ENCODE measurements at places on chromosomes 12 and 14.

DNA sequence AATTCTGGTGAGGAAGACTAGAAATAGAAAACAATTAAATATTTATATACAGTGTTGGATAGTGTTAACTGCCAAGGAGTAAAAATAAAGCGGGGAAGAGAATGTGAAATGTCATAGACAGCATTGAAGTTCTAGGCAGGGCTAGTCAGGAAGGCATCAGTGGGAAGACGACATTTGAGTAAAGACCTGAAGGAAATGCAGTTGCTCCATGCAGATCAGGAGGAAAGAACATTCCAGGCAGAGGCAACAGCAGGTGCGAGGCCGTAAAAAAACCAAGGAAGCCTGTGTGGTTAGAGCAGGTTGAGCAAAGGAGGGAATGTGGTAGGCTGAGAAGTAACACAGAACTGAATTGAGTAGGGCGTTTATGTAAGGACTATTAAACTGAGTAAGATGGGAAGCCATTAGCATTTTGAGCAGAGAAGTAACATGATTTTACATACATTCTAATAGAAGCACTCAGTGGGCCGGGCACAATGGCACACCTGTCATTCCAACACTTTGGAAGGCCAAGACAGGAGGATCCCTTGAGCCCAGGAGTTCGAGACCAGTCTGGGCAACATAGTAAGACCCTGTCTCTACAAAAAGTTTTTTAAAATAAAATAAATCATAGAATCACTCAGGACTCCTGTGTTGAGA, 14.9 kb downstream of the SLC35E3 start:
- no peak for DNase-seq

DNA sequence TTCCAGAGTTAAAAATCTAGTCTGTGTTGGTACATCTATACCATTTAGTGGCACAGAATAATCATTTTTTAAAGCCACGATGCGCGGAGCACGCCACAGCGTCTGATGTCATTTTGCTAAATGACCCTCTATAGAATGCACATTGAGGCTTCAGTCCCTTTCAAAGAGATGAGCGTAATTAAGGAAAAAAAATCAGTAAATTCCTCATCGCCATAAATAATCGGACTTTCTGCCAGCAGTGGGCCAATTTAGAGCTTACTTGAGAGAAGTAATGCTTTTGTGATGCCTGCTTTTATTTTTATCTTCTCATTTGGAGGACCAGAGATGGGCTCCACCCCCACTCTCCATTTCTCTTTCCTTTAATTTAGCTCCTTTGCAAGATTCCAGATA, 4.0 kb downstream of the ASCL1 start:
- no peak for DNase-seq

DNA sequence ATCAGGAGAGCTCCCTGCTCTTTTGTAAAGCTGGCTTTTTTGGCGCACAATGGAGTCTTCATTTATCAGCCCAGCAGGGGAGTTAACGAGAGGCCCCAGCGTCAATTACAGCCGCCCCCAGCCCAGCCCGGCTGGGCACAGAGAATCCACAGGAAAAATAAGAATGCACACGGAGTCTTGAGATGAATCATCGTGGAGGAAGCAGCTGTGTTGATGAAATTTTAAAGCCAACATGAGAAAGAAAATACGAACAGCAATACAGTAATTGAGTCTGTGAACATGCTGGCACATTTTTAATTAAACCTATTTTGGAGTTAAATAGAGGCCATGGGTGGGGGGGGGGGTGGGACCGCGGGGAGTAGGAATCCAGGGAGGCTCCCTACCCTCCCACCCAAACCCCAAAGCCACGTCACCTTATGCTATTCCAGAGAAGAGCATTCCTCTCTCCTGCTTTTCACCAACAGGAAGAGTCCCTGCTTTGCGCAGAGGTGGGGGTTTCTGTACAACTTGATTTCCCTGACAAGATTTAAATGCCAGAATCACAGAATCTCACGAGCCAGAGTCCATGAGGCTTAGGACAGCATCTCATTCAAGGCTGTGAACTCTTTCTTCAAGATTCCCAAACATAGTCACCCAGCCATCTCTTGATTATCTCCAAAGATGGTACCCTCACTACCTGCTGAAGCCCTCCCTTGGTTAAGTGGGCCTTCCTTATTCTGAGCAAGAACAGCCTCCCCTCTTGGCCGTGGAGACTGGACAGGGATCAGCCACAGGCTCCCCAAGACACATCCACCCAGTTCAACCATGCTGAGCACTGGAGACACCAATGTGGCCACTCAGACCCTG, 50.3 kb downstream of the CCNK start:
- peak; percentile 75 for DNase-seq

DNA sequence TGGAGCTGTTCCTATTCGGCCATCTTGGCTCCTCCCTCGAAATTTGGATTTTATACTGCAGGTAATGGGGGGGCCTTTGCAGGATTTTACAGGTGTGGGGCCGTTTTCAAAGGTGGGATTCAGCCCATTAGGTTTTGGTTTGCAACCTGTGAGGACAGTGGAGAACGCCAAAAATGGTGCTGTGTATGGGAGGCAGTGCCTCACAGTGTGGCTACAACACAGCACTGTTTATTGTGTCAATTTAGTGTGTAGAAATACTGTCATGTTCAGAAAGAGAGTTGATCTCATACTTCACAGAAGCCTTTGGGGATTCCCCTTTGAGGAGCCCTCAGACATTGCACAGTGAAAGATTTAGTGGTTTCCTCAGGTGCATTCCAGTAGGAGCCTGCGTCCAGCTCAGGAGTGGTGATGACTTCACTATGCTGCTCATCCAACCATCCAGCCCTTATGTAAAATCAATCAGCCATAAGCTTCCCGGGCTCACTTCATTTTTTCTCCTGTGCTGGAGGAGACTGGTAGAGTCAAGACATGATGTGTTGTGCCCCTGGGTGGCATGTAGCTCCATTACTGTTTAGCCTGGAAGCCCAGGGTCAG, 92.7 kb upstream of the PRMT8 start:
- no peak for DNase-seq

- DNase-seq = no peak
Observed at GRCh38 chr12:23550753-23551152, 398.7 kb downstream of the SOX5 start.

DNA sequence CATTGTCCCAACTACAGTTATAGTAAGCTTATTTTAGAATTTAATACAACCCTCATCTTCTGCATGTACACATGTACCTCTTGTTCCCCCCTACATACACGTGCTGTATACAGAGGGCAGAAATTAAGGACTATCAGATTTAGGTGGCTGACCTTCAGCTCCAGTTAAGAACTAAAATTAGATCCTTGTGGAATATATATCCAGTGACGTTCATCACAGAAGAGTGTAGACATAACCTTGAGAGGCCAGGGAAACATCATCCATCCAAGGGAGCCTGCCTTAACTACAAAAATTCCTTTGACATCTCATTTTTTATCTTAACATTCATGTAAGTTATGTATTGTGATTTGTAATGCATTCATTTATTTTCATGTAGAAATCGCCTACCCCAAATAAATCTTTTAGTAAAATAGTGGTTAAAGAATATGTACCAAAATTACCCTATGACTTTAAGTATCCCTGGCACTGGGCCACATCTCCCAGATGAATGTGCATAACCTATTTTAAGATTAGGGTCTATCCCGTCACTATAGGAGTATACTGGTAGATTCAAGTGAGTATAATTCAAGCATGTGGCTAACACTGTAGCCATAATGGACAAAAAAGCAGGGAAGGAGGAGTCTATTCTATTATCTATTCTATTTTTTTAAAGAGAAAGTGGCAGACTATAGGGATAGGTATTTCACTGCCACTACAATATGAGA, 27.5 kb downstream of the RIC8B start:
- no peak for DNase-seq

GRCh38 chr12:51374361-51374760, 16.8 kb downstream of the GALNT6 start:
- DNase-seq = no peak

- DNase-seq = no peak
Observed at GRCh38 chr12:124617615-124618014, 50.2 kb upstream of the NCOR2 start.

DNA sequence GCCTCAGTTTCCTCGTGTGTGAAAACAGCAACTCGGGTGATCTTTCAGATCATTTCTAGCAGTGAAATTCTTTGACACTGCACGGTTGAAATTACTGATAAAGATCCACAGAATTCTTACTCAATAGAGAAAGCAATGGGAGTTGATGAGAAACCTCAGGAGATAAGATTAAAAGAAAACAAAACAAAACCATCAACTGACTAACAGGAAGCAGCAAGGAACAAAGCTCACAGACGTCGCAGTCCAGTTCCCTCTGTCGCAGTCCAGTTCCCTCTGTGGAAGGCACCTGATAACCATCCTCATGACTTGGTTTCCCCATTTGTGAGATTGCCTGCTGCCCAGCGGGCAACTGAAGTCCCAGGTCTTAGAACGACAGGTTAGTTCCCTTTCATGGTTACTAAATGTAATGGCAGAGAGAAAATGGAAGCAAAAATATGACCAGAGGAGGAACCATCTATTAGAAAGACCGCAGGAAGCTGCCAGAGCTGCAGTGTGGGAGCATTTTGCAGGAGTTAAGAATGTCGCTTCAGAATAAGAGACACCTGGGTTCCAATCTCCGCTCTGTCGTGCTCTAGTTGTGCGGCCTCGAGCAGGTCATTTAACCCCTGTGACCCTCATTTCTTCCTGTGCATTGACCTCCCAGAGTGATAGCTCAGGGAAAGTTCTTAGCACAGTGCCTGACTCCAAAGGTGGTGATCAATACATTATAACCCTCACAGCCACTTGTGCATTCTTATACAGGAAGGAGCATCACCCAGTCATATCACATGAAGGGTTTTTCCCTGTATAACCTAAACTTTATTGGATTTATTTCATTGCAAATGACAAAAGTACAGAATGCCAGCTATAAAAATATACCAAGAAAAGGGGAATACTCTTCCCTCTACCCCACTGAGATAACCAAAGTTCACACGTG, 5.1 kb upstream of the MED13L start:
- DNase-seq = no peak

DNA sequence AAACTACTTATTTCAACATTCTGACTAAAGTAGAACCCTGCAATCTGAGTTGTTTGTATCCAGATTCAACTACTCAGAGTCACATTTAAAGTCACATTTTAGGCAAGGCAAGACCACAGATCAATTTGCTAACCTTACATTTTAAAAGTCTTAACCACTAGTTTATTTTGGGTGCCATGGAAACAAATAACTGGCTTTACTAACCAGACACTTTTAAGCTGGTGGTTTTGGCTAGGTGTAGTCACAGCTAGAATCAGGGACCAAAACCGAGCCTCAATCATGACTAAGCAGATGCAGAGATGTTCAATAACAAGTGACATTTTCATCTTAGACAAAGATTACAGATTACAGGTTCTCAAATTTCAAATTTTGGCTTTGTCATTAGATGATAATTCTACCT, 115.3 kb downstream of the PDE6H start:
- no peak for DNase-seq

DNA sequence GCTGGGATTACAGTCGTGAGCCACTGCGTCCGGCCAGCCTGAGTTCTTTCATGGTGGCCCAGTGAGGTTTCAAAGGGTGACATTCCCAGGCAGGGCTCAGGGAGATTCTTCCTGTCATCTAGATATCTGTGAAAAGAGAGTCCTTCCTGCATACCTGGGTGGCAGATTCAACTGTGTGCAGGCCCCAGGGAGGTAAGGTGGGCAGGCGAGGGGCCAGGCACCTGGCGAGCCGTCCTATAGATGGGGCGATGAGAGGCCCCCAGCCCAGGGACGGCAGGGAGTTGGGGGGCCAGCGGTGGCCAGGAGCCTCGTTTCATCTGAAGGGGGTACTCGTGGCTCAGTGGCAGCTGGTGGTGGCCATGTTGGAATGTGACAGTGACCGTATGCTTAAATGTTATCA, 7.1 kb upstream of the EP400 start:
- DNase-seq = no peak

DNA sequence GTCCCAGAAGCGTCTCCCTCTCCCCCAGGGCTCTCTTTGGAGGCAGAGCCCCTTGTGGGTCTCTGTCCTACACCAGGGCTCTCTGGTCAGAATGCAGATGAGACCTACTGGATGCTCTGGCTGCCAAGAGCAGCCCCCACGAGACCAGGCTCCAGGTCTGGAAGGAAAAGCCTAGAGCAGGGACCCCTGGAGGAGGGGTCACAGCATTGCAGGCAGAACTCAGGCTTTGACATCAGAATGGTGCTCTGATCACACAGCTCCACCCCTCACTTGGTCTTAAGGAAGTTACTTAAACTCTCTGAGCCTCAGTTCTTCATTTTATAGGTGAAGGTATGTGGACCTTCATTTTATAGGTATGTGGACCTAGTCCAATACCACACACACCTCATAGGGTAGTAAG, 83.1 kb downstream of the ARL6IP4 start:
- peak; percentile 39 for DNase-seq

DNA sequence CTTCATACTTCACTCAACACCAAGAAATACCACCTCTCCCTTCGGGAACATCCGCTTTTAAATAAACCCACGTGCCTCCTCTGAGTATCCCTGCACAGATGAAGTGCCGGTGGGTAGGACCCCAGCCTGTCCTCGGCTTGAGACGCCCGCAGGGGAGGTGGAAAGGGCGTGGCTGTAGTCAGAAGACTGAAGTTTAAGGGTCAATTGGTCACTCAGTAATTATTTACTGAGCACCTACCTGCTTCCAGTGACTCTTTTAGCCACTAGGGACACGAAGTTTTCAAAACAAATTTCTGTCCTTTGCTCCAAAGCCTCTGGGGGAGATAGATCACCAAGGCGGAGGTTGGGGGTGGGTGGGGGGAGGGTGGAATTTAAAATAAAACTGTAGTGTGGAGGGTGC, 309.4 kb downstream of the VRK1 start:
- no peak for DNase-seq

DNA sequence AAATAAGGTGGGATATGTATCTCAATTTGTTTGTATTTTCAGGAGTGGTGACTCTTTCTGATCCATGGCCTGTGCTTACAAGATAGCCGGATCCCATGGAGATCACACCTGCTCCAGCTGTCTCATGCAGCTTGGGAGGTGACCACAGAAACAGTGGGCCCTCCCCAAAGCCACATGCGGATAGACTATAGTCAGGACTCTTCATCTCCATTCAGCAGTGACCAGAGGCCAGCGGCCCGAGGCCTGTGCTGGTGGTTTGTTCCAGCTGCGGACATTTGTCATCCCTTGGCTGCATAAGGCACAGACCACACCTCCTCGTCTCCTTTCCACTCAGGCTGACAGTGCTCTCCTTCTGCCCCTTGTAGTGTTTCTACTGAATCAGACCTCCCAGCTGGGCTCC, 14.7 kb upstream of the WNT5B start:
- no peak for DNase-seq

- no peak for DNase-seq
Observed at GRCh38 chr12:27824126-27824842, 44.2 kb upstream of the MANSC4 start.

- no peak for DNase-seq
Observed at GRCh38 chr12:115207216-115207915, 523.4 kb upstream of the TBX3 start.

GRCh38 chr12:64991121-64991611, 129.9 kb downstream of the WIF1 start:
- no peak for DNase-seq

DNA sequence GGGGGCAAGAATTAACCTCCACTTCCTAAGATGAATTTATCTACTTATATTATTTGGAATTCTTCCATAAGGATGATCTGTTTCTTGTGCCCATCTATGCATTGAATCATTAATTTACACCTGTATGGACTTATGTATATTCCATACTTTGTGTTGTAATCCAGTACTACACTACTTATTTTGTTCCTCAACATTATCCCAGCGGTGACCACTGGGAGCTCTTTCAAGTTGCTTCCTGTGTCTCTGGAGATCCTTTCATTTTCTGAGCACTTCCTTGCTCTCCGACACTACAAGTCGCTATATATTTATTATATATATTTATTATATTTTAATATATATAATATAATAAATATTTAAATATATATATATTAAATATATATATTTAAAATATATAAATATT, 54.9 kb upstream of the SCN8A start:
- no peak for DNase-seq

GRCh38 chr12:49800421-49801140, 27.6 kb downstream of the NCKAP5L start:
- no peak for DNase-seq
